ENCODE measurements at places on chromosomes 3 and 15.

DNA sequence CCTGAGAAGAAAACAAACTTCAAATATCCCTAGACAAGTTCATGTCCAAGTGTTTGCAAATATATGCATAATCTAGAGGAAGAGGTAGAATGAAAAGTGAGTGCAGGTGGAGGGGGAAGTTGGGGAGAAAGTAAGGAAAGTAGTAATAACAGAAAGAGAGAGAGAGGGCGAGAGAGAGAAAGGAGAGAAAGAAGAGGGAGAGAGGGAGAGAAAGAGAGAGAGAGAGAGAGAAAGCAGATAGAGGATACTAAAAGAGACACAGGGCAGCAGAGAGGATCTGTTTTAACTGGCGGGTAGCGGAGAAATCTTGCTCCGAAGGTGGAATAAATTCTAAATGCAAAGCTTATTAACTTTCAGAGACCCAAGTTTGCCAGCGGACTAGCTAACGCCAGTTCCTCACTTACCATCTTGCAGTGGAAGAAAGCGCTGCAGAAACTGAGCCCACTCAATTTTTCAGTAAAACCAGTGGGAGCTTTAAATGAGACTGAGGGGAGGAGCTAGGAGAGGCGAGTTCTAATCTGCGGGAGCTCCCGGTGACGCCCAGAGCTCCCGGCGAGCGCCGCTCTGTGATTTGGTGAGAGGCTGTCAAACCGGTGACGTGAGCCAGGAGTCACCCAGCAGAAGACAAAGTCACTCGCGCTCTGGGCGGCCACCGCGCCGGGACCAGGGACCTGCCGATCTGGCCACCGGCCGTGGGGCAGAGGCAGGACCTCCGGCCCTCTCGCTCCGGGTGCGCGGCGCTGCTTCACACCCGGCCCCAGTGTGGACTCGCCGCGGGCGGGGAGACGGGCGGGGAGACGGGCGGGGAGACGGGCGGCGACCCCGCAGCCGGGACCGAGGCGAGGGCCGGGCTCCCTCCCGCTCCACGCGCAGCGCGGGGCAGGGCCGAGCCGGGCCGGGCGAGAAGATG, at the start of gene GMNC:
TSS of gene GMNC (minus strand) at position 486 of the 910 bp plus-strand sequence. CDS start at position 407, 79 bp downstream.
- peak; percentile 86 for DNase-seq

DNA sequence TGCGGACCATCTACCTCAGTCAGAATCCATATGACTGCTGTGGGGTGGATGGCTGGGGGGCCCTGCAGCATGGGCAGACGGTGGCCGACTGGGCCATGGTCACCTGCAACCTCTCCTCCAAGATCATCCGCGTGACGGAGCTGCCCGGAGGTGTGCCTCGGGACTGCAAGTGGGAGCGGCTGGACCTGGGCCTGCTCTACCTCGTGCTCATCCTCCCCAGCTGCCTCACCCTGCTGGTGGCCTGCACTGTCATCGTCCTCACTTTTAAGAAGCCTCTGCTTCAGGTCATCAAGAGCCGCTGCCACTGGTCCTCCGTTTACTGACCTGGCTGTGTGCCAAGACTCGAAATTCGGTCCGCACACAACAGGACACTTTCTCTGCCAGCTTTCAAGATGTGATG, 21.9 kb downstream of the NRROS start:
- no peak for DNase-seq

DNA sequence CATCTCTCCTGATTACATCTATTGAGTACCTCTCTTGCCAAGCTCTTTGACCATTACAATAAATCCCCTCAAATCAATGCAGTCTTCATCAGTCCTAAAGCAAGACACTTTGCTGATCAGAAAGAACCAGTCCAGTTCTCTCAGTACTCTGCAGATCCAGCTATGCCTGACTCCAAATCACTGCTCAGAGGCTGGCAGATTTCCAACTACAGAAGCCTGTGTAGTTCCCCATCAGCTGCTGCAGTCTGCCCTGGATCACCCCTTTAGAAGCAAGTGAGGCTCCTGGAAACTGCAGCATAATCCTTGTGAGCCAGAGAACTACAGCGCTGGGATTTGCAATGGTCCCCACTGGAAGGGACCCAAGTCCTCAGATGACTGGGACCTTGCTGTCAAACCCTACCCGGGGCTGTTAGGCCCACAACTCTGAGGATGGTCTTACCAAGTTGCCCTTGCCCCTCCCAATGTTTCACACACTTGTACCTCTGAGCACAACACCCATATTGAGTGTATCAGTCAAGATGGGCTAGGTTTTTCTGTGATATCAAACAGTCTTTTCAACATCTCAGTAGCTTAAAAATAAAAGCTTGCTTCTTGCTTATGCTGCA, 81.9 kb upstream of the TOPAZ1 start:
- DNase-seq: no peak

GRCh38 chr3:16767006-16767405, 117.7 kb upstream of the PLCL2 start:
- DNase-seq: no peak

- no peak for DNase-seq
These were observed 98.7 kb upstream of the BFSP2 start for GRCh38 chr3:133301194-133301593.

- no peak for DNase-seq
These were observed 16.6 kb downstream of the AQP9 start for GRCh38 chr15:58154769-58155168.

DNA sequence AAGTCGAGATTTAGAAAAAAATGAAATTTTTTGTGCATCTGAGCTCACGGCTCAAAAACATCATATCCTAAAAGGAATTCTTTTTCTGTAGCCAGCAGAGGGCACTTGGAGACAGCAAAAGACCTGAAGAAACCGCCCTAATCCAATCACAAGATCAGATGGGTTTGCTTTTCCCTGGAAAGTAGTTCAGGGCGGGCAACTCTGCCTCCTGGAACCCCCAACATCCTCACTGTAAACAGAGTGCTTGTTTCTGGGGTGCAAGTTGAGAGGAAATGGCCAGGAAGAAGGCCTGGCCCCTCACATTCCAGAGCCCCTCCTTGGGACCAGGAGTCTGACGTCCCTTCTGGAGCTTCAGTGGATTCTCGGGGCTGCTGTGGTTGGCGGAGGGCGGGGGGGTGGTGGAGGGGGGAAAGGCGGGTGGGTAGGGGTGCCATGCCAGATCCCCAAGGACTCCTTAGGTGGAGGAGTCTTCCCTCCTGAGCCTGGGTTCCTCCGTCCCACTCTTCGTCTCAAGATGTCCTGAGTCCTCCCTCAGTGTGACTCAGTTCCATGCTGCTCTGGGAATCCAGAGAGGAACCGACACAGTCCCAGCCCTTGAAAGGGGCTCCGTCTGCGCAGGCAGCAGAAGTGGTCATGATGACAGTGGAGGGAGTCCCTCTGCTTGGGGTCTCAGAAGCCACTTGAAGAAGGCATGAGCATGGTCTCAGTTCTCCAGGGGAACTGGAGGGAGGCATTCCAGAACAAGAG, 35.9 kb downstream of the CCK start:
- no peak for DNase-seq

- no peak for DNase-seq
These were observed 275.4 kb downstream of the TIGIT start for GRCh38 chr3:114569186-114569585.

- DNase-seq: no peak
These were observed 4.8 kb downstream of the RASGRP1 start for GRCh38 chr15:38559636-38560307.

DNA sequence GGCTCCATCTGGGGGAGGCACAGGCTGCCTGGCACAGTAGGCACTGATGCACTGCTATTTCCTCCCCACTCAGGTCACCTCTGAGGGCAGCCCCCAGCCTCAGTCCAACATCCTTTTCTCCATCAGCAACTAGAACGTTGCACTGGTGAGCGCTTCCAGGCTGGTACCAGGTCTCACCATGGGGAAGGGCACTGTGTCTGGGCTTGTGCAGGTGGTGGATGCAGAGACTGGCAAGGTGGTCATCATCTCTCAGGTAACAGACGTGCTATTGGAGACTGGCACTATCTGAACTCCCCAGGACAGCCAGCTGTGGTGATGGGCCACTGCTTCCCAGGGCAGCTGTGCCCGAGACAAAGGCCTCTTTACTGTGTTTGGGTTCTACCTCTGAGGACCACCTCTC, 8.3 kb upstream of the TXNRD3 start:
- DNase-seq: no peak

- DNase-seq: no peak
These were observed 210.8 kb upstream of the SEMA6D start for GRCh38 chr15:47506329-47507100.

- no peak for DNase-seq
These were observed 154.3 kb downstream of the GOLIM4 start for GRCh38 chr3:167941234-167941995.

DNA sequence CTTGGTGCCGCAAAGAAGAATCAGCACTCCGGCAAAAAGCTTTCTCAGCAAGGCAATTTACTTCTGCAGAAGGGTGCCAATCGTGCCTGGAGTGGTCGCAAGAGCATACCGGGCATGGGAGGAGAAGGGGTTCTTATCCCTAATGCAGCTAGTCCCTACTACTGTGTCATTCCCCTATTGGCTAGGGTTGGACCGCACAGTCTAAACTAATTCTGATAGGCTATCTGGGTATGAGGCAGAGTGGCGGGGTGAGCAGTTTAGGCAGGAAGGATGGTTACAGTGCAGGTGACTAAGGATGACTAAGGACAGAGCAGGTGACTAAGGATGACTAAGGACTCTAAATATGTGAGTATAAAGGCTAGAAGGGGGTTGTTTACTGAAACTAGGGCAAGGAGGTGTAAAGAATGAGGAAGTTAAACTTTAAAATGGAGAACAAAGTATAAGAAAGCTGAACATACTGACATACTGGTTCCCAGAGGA, 52.9 kb downstream of the PGBD4 start:
- DNase-seq: no peak

- no peak for DNase-seq
These were observed 686 bp downstream of the VPS8 start for GRCh38 chr3:184812662-184813042.

- DNase-seq: peak; percentile 78
These were observed at the start of gene TBC1D2B for GRCh38 chr15:78077053-78077870. Gene TBC1D2B, minus strand, starts transcription at chr15:78077711. Its CDS starts 59 bp downstream, at chr15:78077652.

DNA sequence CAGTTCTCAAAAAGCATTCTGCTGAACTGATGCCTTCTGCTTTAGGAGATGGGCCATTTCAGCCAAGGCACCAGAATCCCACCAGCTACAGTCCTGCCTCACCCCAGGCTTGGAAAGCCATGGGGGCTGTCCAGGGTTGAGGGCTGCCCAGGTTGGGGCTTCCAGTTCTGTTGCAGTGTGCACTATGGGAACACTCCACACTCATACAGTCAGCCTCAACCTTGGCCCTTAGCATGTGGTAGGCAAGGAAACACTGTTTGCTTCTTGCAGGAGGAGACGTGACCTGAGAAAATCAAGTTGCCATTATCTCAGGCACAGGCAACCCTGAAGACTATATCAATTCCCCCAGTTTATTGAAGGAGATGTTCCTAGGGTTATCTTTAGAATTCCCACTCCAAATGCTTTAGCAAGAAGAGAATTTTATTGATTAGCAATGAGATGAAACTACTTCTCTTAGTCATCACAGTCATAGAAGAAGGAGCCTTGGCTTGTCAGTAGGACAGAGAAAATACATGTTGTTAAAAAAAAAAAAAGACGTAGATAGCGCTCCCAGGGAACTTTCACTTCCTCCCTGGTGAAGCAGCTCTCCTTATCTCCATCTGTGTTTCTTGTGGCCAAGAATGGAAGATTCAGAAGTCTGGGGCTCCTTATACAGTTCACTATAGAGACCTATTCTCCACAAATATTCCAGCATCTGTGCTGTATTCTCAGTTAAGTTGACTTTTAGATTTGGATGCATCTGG, 38.3 kb upstream of the IL12A start:
- DNase-seq: no peak

DNA sequence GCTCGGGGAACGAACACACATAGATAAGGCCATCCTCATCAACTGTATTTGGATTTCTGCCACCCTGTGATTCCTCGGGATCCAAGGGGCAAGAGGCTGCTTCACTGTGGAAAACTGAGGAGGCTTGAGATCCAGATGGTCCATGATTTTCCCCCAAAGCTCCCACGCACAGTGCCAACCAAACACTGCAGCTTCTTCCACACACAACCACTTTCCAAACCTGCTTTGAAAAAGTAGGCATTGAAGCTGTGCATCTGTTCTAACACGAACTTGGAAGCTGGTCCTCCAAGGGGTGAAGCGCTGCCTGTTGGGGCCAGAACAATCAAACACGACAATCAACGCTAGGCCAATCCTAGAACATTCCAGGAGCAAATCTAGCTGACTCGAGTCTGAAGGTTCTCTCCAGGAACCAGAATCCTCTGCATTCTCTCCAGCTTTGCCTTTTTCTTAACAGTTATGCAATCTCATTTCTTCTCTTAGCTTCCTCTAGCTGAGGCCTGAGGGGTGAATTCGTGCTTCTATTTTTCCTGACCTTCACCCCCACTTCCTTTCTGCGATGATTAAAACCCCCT, 104.4 kb downstream of the LRRK1 start:
- DNase-seq: peak; percentile 4

- no peak for DNase-seq
These were observed 169.1 kb upstream of the IQSEC1 start for GRCh38 chr3:13242364-13242737.

GRCh38 chr15:92810418-92811138, 89.5 kb upstream of the CHD2 start:
- DNase-seq: peak; percentile 75

GRCh38 chr3:23740517-23740965, 65.2 kb upstream of the UBE2E1 start:
- no peak for DNase-seq

GRCh38 chr3:61181874-61182273, 69.4 kb downstream of the FHIT start:
- no peak for DNase-seq

GRCh38 chr3:101676216-101676764, 642 bp downstream of the ZBTB11 start:
- peak; percentile 94 for DNase-seq

DNA sequence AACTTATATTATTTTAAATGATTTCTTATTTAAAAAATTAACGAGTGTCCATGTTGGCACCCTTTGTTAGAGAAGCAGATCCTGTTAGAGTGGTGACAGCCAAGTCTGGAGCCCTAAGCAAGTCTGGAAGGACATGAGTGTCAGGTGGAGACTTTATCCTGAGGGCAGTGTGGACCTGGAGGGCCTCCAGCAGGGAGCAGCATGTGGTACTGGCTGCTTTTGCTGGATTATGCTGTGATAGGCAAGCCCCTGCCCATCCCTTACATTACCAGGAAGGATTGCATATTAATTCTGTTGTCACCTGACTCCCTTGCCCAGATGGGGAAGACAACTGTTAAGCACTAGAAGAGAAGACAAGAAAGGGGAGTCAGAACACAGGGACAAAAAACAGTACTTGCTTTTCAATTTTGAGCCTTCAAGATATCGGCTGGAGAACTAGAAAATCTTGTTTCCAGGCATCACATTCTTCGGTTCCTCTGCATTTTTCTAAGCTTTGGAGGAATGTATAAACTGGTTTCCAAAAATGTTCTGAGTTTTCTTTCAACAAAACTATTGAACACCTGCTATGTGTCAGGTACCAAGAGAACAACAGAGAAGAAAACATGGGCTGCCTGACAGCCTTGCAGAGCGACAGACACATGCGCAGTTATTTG, 22.7 kb downstream of the ZNF860 start:
- DNase-seq: no peak

- no peak for DNase-seq
These were observed 6.2 kb downstream of the SLC33A1 start for GRCh38 chr3:155847993-155848392.

GRCh38 chr3:16844791-16845190, 40.0 kb upstream of the PLCL2 start:
- DNase-seq: no peak
